ENCODE measurements at places on chromosomes 16 and 17. TPM values are rescaled to one million over a fixed set of nuclear protein-coding genes. Genes with fewer than 3 reads are reported as not detected.

- H3K4me1 ChIP-seq: peaks cover 6% of the 10 kb centered on the region
- no peak overlapping the region for H3K4me3 ChIP-seq
- H3K36me3 ChIP-seq: no peaks in the 10 kb centered on the region
- no peaks in the 10 kb centered on the region for H3K27me3 ChIP-seq
- DNase-seq: no peak
These were observed 1.1 kb upstream of the PRPSAP1 start for GRCh38 chr17:76354747-76355310.

- H3K4me1 ChIP-seq: peaks cover 10% of the 10 kb centered on the region
- no peak overlapping the region for H3K4me3 ChIP-seq
- H3K27me3 ChIP-seq: no peaks in the 10 kb centered on the region
- no peaks in the 10 kb centered on the region for H3K36me3 ChIP-seq
These were observed 27.2 kb upstream of the SKAP1 start for GRCh38 chr17:48457080-48457836.

DNA sequence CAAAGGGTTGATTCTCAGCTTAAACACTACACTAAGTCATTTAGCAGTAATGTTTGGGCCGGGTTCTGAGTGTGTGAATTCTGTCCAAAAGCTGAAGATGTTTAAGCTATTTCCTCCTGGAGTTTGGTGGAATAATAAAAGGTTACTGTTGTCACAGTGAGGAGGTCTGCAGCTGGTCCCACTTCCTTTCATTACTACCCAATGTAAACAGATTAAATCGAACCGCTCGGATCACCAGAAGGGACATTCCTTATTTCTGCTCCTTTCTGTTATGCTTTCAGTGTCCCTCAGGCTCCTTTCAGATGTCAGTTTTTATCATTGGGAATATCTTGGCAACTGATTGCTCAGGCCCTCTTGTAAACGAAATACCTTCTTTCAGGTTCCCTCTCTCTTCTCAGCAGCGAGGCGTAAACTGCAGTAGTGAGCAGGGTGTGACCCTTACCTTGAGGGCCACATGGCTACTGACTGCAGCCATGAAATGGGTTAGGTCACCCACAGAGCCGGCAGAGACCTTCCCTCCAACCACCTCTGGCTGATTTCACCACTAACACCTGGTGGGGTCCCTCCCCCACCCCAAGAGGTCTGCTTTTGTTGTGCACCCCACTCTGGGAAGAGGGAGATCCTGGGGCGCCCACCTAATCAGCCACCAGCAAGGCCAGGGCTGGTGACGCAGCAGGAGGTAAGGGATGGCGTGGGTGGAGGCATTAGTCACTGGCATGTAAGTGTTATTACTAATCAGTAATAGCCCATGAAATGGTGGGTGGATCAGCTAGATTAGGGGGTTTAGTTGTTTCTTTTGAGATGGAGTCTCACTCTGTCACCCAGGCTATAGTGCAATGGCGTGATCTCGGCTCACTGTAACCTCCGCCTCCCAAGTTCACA lies 117.6 kb downstream of the VPS53 start:
- H3K36me3 ChIP-seq: peaks cover 6% of the 10 kb centered on the region
- peak; percentile 81 for DNase-seq
- H3K4me1 ChIP-seq: peaks cover 22% of the 10 kb centered on the region

- H3K27me3 ChIP-seq: no peaks in the 10 kb centered on the region
- H3K4me1 ChIP-seq: no peaks in the 10 kb centered on the region
- no peaks in the 10 kb centered on the region for H3K36me3 ChIP-seq
- no peak overlapping the region for H3K4me3 ChIP-seq
- no peak overlapping the region for H3K27ac ChIP-seq
These were observed 164.0 kb downstream of the LAT start for GRCh38 chr16:29148867-29149272.

GRCh38 chr17:8311131-8311790 lies 1.2 kb downstream of the ARHGEF15 start:
- H3K36me3 ChIP-seq: no peaks in the 10 kb centered on the region
- no peak overlapping the region for H3K27ac ChIP-seq
- no peaks in the 10 kb centered on the region for H3K4me1 ChIP-seq

DNA sequence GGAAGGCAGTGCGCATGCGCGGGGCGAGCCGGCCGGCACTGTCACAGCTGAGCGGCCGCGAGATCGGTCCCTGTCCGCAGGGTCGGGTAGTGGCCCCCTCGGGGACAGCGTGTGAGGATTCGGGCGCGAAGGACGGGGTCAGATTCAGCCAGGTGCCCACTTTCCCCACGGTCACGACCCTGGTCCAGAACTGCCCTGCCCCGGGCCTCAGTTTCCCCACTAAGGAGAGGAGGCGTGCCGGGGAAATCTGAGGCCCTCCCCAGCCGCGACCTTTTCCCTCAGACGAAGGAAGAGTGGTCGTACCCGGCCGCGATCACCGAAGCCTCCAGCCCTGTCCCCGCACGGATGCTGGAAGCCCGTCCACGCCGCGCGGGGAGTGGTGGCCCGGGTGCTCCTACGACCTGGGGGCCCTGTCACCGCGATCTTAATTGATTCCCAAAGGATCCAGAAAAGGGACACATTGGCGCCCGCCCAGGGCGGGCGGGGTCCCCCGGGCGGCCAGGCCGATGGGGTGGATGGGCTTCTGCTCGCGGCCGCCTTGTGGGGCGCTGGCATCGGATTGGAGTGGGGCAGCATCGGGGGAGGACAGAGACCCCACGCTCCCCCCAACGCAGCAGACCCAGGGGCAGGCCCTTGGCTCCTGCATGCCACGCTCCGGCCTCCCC lies 57.7 kb downstream of the SRL start:
- H3K27ac ChIP-seq: no peak overlapping the region
- H3K4me1 ChIP-seq: no peaks in the 10 kb centered on the region
- H3K4me3 ChIP-seq: peak overlapping the region; percentile 63
- H3K27me3 ChIP-seq: no peaks in the 10 kb centered on the region
- H3K36me3 ChIP-seq: no peaks in the 10 kb centered on the region
- DNase-seq: no peak

DNA sequence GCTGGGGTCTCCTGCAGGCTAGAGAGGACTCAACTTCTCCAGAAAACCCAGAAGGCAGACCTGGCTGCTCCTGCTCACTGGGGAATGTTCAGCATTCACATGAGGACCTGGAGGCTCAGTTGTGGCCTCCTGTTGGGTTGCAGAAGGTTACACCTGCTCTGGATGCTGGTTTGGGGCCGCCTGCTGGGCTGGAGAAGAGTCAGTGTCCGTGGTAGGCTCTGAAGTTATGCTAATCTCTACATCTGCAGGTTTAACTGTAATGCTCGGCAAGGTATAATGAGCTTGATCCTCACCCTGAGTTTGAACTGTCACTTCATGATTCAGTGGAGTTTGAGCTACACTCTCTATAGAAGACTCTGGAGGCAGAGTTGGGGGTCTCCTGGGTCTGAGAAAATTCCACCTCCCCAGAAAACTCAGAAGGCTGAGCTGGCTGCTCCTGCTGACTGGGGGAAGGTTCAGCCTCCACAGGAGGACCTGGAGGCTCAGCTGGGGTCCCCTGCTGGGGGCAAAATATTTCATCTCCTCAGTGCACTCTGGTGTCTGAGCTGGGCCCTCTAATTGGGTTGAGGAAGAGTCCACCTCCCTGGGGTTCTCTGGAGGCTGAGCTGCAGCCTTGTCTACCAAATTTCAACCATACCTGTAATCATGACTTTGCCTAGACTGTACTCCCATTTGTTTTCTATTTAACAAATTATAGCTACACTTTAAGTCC lies 23.5 kb downstream of the RDM1 start:
- H3K36me3 ChIP-seq: no peaks in the 10 kb centered on the region
- no peak overlapping the region for H3K27ac ChIP-seq
- no peaks in the 10 kb centered on the region for H3K27me3 ChIP-seq
- no peak for DNase-seq
- no peaks in the 10 kb centered on the region for H3K4me1 ChIP-seq
- H3K4me3 ChIP-seq: no peak overlapping the region

DNA sequence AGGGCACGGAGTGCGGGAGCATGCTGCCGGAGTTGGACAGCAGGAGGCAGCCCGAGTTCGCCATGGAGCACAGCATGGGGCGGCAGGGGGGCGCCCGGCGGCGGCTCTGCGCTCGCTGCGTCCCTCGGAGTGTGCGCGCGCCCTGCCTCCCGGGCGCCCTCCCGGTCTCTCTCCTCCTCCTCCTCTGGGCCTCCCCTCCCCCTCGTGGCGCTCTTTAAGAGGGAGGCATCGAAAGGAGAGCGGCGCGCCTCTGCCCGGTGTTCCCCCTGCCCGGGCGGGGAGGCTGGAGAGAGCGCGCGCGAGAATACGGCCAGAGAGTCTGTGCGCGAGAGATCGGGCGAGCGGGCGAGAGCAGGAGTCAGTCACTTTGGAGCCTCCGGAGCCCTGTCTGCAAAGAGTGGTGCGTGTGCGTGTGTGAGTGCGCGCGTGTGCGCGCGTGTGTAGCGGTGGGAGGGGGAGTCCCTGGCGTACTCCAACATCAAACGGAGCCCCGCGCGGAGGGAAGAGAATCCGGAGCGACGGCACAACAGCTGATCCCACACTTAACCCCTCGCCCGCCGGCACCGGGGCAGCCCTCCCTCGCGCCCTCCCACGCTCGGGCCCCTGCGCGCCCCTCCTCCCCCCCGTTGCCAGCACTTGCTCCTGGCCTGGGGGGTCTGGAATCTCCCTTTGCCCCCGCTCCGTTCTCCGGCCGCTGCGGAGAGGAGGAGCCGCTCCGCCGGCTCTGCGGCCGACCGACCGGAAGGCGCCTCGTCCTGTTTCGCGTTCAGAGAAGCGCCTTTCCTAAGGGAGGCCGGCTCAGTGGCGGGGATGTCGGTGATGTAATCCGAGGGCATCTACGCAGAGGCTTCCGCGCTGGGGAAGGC lies 108.9 kb downstream of the ENGASE start:
- no peaks in the 10 kb centered on the region for H3K4me1 ChIP-seq
- H3K4me3 ChIP-seq: no peak overlapping the region
- no peaks in the 10 kb centered on the region for H3K36me3 ChIP-seq
- peak; percentile 45 for DNase-seq
- peaks cover 97% of the 10 kb centered on the region for H3K27me3 ChIP-seq

GRCh38 chr17:67021196-67021595 lies 23.2 kb upstream of the CACNG1 start:
- H3K27me3 ChIP-seq: no peaks in the 10 kb centered on the region
- no peaks in the 10 kb centered on the region for H3K4me1 ChIP-seq
- no peak overlapping the region for H3K4me3 ChIP-seq

GRCh38 chr16:56871172-56871593 lies 6.2 kb downstream of the SLC12A3 start:
- no peaks in the 10 kb centered on the region for H3K36me3 ChIP-seq
- no peaks in the 10 kb centered on the region for H3K4me1 ChIP-seq
- H3K27me3 ChIP-seq: no peaks in the 10 kb centered on the region
- H3K27ac ChIP-seq: no peak overlapping the region
- no peak for DNase-seq

GRCh38 chr16:17850581-17851250 lies 380.0 kb upstream of the XYLT1 start:
- peak; percentile 6 for DNase-seq
- H3K27ac ChIP-seq: no peak overlapping the region
- H3K27me3 ChIP-seq: no peaks in the 10 kb centered on the region
- no peaks in the 10 kb centered on the region for H3K36me3 ChIP-seq
- no peaks in the 10 kb centered on the region for H3K4me1 ChIP-seq

GRCh38 chr17:151886-152859 lies 14.8 kb downstream of the SCGB1C2 start:
- no peak overlapping the region for H3K27ac ChIP-seq
- no peaks in the 10 kb centered on the region for H3K4me1 ChIP-seq
- H3K4me3 ChIP-seq: no peak overlapping the region
- DNase-seq: no peak
- H3K27me3 ChIP-seq: no peaks in the 10 kb centered on the region
- H3K36me3 ChIP-seq: no peaks in the 10 kb centered on the region

DNA sequence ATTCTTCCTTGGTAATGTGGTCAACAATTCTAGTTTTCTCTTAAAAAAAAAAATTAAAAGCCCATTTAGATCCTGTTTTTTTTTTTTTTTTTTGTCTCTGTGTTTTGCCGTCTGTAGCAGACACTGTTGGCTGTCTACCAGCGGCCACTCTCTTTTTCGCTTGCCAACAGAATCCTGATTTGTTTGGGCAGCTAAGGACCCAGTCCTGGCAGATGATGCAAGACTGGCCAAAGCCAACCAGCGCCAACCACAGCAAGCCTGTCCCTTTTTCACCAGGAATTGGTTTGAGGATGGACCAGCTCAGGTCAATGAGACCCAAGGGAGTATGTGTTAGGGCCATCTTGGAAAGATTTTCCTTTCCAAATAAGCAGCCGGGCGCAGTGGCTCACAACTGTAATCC lies 28.2 kb downstream of the ST3GAL2 start:
- H3K4me3 ChIP-seq: no peak overlapping the region
- no peak overlapping the region for H3K27ac ChIP-seq
- DNase-seq: no peak

DNA sequence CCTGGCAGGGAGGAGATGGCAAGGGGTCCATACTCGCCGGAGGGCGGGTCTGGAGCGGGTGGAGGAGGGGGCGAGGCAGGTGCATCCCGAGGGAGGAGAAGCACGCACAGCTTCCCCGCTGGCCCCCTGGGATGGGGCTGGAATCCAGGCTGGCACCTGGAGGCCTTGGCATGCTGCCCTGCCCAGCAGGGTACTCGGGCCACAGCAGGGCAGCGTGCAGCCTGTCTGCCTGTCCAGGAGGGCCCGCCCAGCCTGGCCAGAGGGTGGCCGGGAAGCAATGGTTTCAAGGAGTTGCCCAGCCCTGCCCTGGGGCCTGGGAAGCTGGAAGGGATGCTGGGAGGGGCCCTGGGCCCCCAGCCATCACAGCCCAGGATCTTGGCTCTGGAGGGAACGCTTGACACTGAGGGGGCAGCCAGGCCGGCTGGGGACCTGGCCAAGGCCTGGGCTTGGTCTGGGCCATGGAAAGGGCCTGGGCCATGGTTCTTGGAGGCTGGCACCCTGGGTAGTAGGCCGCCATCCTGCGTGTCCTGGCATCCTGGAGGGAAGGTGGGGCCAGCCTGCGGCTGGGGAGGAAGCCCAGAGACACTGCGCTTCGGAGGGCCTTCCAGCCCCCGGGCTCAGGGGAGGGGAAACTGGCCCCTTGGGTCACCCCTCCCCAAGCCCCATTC lies 1.1 kb downstream of the GLIS2 start:
- H3K4me3 ChIP-seq: peak overlapping the region; percentile 85
- no peaks in the 10 kb centered on the region for H3K27me3 ChIP-seq
- peak overlapping the region; percentile 77 for H3K27ac ChIP-seq
- DNase-seq: no peak
- H3K4me1 ChIP-seq: peaks cover 30% of the 10 kb centered on the region

GRCh38 chr16:84451781-84452180 lies 52.7 kb downstream of the MEAK7 start:
- H3K36me3 ChIP-seq: no peaks in the 10 kb centered on the region
- no peak overlapping the region for H3K4me3 ChIP-seq
- H3K4me1 ChIP-seq: no peaks in the 10 kb centered on the region
- no peak for DNase-seq

GRCh38 chr17:38898812-38899348 lies 26.5 kb upstream of the LASP1NB start:
- H3K4me3 ChIP-seq: no peak overlapping the region
- H3K36me3 ChIP-seq: no peaks in the 10 kb centered on the region
- no peak overlapping the region for H3K27ac ChIP-seq
- DNase-seq: no peak
- H3K4me1 ChIP-seq: no peaks in the 10 kb centered on the region
- no peaks in the 10 kb centered on the region for H3K27me3 ChIP-seq

GLIS2 gene
- 10.6 TPM for total RNA-seq

TNRC6A gene
- total RNA-seq: 90.8 TPM

TTYH2 gene
- 13.7 TPM for total RNA-seq

TMIGD1 gene
- not detected for total RNA-seq

PRR35 gene
- not detected for total RNA-seq

CTRL gene
- 2.9 TPM for total RNA-seq

Measured in A673 (cell line).